RPMI7951 (cell line): ENCODE measurements at places on chromosomes 2 and 18. TPM values are rescaled to one million over a fixed set of nuclear protein-coding genes. Genes with fewer than 3 reads are reported as not detected.
A peak's percentile ranks its signal among the peaks of the same experiment; 100 is the strongest.

The SP140 gene
- total RNA-seq: 0.12 and 0.59 TPM in 2 replicates

DNA sequence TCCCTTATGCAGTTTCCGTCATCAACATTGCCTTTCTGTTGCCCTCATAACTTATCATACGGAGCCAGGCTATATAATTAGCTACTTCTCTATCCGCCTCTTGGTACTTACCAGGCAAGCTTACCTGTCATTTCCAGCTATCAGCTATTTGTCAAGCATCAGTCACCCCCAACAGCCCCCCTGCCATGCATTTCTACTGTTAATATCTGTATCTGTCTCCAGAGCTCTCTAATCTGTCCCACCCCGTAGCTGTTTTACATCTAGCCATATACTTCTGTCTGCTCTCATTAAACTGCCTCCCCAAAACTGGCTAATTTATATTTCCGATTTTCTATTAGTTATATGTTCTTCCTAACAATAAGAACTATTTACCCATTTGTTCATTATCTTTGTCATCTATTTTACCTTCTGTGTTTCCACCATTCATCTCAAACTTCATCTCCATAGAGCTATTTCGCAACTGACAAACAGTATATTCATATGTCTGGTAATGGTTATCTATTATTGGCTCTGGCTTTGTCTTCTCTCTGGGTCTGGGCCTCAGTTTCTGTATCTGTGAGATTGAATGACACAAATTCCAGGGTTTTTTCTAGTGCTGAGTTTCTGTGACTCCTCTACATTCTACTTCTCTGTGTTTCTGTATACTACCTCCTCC, 9.6 kb downstream of the EMX1 start:
- DNase-seq: no peak

The ALLC gene
- total RNA-seq: not detected in 2 replicates

DNA sequence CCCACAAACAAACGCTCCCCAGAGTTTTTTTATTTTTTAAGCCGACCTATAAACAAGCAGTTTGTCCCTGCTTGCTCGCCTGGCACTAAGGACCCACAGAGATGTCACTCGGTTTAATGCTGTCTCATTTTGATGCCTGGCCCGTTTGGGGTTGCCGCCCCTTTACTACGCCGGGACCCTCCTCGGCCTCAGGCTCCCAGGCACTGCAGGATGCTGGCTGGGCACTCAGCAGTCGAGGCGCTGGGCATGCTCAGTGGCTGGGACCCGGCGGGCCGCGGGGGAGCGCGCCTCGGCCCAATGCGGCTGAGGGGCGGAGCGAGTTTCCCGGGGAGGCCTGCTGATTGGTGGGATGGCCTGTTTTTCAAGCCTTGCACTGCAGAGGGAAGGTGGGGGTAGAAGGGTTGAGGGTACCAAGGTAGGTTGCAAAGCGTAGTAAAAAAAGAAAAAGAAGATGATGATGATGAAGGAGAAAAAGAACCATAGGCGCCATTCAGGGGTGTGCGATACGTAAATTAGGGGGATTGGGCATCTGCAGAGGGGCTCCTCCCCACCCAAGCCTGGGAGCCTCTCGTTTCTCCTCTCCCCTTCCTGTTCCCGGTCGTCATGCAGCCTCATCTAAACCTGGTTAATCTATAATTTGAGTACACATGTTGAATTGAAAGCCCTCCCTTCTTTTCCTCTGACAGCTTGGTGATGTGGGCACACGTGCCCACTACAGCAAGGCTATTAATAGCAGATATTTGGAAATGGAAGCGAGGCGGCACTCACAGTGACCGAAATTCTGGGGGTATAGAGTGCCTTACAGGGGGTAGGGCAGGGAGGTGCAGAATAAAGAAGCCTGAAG, 1.5 kb upstream of the IRS1 start:
- DNase-seq: peak; percentile 86

The SEH1L gene
- total RNA-seq: 22.0 and 27.8 TPM in 2 replicates

The BBS5 gene
- total RNA-seq: 2.2 and 3.1 TPM in 2 replicates

The MDH1B gene
- 1.2 TPM in 2 replicates for total RNA-seq

The CPLX4 gene
- not detected in 2 replicates for total RNA-seq

DNA sequence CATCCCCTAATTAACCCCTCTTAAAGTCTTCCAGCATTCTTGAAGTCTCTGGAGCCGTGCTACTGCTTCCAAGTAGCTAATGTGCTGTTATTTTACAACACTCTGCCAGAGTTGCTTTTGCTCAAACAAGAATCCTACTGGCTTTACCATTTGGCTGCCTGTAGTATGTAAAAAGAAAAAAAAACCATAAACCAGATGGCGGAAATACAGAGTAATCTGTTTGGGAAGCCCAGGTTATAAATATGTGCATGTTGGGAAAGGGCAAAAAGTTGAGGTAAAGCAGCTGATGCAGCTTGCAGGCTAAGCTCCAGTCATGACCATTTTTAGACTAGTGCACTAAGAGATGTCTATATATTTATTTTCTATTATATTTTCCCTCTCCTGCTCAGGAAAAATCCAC, 313.2 kb upstream of the ETAA1 start:
- DNase-seq: no peak

DNA sequence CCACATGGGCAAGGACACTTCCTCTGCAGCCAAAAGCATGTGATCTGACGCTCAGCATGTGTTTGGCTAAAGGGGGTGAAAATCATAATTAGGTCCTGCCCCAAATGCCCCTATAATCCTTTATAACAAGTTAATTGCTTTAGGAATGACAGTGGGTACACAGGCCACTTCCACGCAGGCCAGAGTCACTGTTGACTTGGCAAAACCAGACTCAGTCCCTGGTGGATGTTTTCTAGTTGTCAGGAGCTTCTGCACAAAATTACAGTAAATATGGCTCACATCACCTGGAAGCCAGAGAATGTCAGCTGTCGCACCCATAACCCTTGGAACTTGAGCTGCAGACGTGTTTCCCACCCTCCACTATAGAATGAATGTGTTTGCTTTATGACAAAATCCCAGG, 13.3 kb upstream of the PXDN start:
- no peak for DNase-seq

DNA sequence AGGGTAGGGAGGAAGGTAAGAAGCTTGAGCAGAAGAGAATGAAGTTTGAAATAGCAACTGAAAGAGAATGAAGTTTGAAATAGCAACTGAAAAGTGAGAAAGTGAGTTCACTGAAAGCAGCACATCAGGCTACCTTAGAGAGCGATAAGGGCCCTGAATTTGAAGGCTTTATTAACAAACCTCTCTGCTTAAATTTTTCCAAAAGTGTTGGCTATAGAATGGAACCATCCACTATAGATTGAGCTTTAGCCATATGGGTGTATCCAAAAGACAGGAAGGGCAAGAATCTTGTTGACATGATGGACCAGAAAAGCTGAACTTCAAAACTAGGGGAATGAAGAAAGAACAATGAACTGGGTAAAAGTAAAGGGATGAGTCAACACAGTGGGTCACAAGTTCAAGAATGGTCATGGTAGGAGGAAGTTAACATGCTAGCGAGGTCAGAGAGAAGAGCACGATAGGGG, 122.5 kb downstream of the ASXL3 start:
- DNase-seq: no peak

The C1QL2 gene
- total RNA-seq: not detected in 2 replicates

DNA sequence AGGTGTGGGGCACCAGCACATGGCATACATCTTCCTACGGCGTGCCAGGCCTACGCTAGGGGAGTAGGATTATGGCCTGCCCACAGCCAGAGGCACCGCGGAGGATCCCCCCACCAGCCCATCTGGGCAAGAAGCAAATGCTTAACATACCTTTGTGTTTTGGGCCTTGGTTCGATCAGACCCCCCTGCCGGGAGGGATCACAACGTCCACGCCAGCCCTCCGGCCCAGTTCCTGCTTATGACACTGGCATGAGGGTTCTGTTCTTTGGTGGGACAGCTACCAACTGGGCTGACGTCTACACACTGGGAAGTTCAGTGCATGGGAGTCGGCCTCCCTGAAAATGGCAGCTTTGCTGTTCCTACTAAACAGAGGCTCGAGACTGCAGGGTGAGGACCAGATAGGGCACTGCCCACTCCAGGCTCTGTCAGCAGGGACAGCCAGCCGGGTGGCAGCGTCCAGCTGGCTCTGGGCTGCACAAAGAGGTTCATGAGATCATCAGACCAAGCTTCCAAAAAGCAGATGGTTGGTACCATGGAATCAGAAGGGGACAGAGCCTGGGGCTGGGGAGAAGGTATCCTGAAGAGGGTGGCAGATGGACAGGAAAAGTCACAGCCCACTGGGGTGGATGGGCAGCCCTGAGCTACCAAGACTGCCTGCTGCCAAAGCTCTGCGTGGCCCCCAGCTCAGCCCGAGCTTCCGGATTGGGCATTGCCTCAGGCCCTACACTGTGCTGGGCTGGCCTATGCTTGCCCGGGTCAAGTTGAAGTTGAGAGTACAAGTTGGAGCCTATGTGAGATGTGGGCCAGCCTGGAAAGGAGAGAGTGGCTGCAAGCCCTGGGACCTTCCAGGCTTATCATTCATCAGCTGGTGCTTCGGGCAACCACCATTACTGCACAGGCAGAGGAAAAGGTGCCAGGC, 61.7 kb upstream of the TEX51 start:
- no peak for DNase-seq

The GNAL gene
- total RNA-seq: not detected in 2 replicates

DNA sequence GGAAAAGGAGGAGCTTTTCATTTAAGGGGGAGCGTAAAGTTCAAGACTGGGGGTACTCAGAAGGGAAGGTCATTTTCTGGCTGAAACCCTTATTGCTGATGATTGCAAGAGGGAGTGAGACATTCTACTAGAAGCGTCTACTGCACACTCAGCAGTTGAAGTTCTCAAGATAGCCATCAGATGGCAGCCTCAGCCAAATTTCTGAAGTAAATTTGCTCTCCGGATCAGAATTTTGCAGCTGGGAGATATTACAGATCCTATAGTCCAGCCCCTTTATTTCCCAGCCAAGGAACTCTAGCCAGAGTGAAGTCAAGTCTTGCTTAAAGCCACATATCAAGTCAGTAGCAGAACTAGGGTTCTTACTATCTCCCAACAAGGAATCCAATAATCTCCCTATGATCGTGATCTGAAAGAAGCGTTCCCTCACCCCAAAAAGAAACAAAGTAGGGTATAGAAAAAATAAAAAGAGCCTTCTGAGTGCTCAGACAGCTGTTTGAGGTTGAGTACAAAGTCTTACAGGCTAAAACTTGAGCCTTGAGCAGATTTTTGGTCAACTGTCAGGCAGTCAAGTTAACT, 24.0 kb downstream of the RAX start:
- DNase-seq: peak; percentile 68

DNA sequence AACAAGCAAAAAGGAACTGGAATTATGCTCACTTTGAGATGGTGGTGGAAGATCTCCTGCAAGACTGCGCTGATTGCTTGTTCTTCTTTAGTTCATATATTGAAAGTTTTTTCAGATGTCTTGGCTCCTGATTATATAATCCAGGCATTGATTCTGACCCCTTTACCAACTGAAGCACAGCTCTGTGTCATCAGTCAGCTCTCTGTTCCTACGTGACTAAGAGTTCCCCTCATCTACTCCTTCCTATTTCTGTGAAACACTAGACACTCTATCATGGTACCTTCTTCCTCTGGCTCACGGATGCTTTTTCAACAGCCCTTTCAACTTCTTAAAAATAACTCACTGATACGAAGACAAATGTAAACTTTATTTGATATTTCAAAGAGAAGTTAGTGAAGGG, 788.6 kb downstream of the SOCS6 start:
- peak; percentile 0 for DNase-seq

The STK39 gene
- total RNA-seq: 21.9 and 27.4 TPM in 2 replicates

The BOLL gene
- not detected in 2 replicates for total RNA-seq

DNA sequence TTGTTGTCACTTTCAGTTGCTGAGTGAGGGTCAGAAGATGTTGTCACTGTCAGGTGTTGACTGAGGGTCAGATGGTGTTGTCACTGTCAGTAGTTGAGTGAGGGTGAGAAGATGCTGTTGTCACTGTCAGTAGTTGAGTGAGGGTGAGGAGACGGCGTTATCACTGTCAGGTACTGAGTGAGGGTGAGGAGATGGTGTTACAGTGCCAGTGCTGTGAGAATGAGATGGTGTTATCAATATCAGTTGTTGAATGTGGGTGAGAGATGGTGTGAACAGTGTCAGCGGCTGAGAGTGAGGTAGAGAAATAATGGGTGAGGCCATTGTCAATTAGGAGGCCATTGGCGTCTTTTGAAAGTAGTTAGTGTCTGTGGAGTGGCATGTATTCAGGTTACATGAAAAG, 1.6 kb upstream of the ATP9B start:
- DNase-seq: no peak

- DNase-seq: no peak
Measured at GRCh38 chr2:188193230-188193629, 98.4 kb upstream of the GULP1 start.

DNA sequence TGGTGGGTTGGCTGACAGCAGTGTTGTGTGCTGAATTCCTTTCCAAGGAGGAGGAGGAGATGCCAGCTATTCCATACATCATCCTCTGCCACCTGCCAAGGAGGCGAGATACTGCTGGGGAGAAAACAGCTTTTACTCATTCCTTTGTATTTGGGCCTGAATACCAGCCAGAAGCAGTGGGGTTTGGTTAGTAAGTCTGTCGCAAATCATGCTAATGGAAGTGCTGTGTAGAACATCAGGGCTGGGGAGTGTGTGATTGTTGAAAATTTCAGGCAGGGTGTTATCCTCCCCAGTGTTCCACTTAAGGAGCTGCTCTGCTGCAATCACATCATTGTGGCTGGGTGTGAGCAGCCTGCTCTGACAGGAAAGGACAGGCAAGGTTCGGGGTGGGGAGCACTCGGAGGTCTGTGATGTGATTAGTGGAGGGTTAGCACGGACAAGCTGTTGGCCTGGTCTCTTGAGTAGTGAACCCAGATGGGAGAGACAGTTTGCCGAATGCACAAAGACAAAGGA, 128.2 kb upstream of the DLX2 start:
- DNase-seq: no peak

DNA sequence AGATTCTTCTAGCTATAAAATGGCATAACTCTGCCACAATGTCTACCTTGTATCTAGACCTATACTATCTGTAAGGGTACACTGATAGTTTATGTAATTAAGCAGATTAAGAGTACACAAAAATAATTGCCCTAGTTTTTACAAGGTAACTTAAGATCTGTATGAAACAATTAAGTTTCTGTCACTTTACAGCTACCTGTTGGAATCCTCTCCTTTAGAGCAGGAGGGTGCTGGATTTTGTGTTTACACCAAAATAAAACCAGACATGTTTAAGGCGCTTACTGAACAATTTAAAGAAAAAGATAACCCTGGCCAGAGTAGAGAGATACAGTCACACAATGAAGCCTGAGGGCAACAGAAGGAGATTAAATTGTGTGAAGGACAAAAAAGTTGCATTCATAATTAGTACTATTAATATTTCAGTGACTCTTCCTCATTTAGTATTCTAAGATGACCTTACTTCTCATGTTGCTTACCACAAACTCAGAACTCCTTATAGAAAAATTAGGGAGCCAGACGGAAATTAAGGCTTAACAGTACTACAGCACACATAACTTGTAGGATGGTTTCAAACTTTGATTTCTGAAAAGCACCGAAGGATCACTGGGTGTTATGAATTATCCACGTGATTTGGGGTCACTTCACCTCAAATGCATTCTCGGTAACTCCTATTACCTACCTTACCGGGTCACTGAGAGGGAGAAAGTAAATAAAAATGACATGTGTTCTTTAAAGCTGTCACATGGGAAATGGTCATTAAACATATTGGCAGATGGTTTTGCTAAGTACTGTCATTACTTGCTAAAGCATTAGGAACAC, 1.0 kb downstream of the DARS1 start:
- no peak for DNase-seq

The CNDP2 gene
- 24.7 and 34.7 TPM in 2 replicates for total RNA-seq
